ENCODE measurements at places on chromosomes 11 and 22. TPM values are rescaled to one million over a fixed set of nuclear protein-coding genes. Genes with fewer than 3 reads are reported as not detected.
A peak's percentile ranks its signal among the peaks of the same experiment; 100 is the strongest.

OR10D3 gene
- total RNA-seq = not detected

VSIG10L2 gene
- 0.14 TPM for total RNA-seq

HBG2 gene
- total RNA-seq = not detected

CDC45 gene
- total RNA-seq = 11.5 TPM

HBG1 gene
- not detected for total RNA-seq

GRM5 gene
- not detected for total RNA-seq

NXPE1 gene
- total RNA-seq = 0.09 TPM

DEPDC7 gene
- 2.6 TPM for total RNA-seq

OR8G1 gene
- not detected for total RNA-seq

RASL10A gene
- total RNA-seq = 15.1 TPM

DNA sequence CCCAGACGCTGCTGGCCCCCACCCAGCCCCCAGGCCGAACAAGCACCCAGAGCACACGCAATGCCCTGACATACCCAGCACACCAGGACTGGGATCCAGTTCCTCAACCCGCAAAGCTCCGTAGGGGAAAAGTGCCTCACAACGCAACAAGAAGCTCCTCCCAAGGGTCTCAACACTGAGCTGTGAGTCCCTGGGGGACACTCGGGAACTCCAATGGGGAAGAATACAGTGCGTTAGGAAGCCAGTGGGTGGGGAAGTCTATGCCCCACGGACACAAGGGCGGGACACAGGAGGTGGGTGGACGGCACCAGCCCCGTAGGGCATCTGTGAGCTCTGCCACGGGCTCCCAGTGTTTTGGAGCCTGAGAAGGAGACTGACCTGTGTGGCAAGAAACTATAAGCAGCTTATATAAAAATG lies 1.6 kb downstream of the DEAF1 start:
- no peak for DNase-seq

DNA sequence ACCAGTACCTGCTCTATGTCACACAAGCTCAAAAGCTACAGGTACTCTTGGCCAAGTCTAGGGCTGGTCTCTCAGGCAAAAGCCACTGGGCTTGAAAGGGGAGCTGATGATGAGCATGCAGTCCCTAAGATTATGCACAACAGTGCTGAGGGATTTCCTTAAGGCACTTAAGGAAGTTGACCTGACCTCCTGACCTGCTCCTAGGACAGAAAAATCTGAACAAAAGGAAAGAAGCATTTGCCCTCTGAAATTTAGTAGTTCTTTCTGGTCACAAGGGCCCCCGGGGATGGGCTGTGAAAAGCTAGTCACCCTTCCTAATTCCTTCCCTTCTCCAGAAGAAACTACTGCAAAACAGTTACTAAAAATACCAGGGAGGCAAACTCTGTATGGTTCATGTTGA lies 83.6 kb upstream of the PHOX2A start:
- DNase-seq = no peak

- DNase-seq = no peak
Measured at GRCh38 chr11:68946416-68947090, 34.2 kb downstream of the MRGPRD start.

DNA sequence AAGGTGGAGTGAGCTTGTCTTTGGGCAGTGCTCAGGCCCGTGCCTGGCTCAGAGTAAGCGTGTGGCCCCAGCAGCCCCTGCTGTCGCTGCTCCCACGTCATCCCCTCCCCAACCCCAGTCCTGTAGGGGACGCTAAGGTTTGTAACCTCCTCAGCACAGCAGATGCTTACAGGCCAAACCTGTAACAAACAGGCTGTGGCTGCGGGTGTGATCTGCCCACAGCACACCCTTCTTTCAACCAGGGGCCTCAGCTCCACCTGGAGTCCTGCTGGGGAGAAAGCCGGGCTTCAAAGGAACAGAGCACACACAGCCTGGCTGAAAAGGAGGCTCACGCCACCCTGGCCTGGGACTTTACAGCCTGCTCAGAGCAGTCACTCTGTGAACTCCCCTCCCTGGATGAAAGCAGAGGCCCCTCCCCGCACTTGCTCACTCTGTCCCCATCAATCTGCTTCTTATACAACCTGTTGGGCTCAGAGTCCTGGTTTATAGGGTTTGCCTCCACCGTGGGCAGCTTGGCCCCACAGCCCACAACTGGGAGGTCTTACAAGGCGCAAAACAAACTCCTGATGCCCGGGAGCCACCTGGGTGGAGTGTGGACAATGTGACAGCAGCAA lies 54.3 kb downstream of the SCUBE1 start:
- no peak for DNase-seq

- no peak for DNase-seq
Measured at GRCh38 chr22:19710020-19710768, 4.1 kb upstream of the SEPTIN5 start.

DNA sequence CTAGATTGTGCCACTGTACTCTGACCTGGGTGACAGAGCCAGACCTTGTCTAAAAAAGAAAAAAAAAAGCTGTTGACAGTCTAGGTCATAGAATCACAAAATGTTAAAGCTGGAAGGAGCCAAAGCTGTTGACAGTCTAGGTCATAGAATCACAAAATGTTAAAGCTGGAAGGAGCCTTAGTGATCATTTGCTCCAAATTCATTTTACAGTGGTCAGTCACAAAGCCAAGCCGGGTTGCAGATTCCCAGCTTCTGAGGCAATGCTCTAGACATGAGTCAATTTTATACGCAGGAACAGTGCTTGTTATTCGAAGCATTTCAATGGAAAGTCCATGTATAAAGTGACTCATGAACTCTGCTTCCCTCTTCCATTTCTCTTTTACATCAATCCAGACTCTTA lies 47.4 kb downstream of the SYT13 start:
- DNase-seq = no peak

GRCh38 chr11:18280438-18281045 lies 14.5 kb downstream of the SAA1 start:
- no peak for DNase-seq

DNA sequence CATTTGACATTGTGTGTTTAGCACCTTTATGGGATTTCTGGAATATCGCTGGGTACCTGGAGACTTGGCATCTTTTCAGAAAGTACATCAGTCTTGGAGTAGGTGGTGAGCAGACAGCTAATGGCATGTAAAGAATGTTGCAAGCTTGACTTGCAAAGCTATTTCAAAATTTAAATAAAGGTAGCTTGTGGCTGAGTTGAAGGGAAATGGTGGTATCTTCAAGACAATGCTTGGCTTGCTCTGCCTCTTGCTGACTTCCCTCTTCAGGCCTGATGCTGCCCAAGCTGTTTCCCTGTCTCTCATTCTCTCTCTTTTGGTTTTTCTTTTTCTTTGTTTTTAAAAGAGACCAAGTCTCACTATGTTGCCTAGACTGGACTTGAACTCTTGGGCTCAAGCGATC lies 13.2 kb downstream of the ZNRF3 start:
- no peak for DNase-seq

GRCh38 chr11:122340607-122341290 lies 224.7 kb upstream of the BLID start:
- no peak for DNase-seq

DNA sequence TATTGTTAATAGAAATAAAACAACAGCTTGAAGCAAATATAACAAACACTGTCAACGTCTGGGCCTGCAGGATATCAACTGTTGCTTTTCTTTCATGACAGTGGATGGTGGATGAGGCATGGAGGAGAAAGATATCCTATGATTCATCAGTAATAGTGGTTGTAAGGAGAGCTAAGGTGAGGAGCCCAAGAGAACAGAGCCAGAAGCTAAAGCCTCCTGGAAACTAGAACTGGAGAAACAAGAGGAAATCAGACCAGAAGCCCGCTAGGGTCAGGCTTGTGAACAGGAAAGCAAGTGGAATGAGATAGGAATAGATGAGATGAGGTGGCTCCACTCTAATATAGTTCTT lies 37.7 kb upstream of the MMP12 start:
- DNase-seq = no peak

DNA sequence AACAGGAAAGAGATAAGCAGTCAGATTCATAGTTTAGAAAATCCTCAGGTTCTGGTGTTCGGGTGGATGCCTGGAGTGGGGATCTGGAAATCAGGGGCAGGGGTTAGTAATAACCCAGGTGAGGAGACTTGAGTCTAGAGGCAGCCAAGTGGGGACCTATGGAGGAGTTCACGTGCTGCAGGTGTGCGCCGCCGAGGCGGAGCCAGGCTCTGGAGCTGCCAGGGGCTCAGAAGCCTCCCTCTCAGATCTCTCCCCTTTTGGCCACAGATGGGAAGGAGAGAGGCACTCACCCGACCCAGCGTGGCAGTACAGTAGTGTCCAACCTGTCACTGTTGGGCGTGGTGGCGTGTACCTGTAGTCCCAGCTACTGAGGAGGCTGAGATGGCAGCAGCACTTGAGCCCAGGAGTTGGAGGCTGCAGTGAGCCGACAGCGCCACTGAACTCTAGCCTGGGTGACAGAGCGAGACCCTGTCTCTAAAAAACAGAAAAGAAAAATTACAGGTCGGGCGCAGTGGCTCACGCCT lies 27.5 kb downstream of the TXN2 start:
- DNase-seq = no peak

- DNase-seq = no peak
Measured at GRCh38 chr11:22444076-22444475, 105.9 kb downstream of the SLC17A6 start.

DNA sequence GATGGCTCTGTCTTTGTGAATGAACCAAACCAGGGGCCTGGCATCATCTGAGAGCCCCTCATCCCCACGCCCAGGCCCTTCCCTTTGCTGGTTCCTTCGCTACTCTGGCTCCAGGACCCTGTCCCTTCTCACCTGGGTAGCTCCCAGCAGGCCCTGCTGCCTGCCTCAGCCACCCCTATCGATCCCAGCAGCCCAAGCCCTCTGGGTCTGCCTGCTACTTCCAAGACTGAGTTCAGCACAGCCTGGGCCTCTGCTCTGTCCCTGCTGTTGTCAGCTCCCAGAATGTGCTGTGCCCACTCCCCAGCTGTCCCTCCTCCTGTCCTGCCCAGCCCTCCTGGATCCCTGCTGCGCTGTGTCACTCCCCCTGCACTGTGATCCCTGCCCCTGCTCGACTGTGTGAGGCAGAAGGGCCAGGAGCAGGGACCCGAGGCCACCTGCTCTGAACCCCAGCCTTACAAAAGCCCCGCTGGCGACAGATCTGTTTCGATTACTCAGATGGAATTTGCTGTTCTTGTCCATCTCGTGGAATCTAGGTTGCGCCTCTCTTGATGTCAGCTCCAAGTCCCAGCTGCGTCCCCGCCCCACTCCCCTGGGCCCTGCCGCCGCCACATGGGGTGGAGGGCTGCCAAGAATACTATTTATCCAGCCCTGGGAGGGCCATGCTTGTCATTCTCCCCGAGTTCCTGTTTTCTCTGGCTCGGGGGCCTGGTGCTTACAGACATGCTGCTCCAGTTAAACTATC lies 13.0 kb downstream of the MRPL21 start:
- peak; percentile 94 for DNase-seq

DNA sequence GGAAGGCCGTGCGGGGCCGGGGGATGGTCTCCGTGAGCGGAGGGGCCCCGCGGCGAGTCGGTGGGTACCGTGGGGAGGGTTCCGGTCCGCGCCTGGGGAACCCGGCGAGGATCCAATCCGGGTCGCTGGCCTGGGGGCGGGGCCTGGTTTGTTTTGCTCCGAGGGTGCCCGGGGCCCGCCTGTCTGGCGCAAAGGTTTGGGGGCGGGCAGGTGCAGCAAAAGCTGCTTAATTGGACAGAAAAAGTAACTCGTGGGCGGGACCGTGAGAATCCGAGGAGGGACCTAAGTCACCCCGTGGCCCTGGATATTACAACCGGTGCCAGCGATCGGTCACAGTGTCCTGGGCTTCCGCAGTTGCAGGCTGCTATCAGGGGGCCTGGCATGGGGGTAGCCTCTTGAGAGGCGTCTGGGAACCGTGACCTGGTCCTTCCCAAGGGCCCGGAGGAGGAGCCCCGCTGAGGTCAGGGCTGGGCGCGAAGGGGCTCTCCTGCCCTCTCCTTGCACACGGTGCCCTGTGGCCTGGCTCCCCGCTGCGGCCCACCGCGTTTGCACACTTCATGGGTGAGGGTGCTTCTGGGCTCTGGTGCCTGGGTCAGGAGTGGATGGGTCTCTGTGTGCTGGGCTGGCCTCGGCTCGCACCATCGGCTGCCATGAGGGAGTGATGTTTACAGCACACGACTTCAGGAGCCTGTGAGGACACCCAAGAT lies 1.4 kb downstream of the PNPLA2 start:
- DNase-seq = peak; percentile 87

DNA sequence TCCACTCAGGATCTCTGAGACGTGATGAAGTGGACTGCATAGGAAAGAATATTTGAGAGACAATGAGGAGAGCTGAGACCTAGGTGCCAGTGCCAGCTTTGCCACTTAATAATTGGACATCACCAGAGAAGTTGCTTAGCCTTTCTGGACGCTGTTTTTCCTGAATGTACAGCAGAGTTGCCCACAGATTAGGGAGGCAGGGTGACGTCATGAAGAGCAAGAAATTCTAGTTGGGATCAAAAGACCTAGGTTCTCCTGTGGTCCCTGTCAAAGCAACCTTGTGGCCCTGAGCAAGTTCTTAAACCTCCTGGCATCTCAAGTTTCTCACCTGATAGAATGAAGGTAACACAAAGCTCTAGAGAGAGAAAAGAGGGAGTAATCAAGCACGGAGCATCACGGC lies 174.6 kb upstream of the TENM4 start:
- DNase-seq = no peak

DNA sequence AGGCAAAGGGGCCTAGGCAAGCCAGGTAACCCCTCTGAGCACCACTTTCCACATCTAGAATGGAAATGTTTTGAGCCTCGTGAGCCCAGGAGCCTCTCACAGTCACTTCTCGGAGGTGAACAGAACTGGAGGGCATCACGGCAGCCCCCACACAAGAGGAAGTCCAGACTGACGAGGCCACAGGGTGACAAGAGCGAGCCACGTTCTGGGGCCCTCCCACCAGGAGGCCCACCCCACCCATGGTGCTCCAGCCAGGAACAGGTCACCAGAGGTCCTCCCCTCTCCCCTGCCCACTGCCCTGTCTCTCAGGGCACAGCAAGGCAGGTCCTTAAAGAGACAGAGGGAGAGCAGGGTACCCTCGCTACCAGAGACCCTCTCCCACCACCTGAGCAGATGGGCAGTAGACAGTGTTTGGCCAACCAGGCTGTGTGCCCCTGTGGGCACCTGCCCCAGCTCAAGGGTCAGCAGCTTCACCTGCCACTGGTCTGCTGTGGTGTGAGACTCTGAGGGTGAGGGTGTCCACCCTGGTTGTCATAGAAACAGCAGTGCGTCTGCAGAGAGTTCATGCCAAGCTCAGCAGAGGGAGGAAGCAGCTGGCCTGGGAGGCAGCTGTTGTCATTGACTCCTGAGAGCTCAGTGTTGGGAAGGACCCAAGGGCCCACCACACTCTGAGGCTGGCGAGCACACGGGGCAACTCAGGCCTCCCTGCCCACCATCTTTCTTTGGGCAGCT lies 31.4 kb downstream of the RSPH14 start:
- DNase-seq = no peak

- DNase-seq = no peak
Measured at GRCh38 chr22:46959369-46959768, 196.9 kb downstream of the TBC1D22A start.

DNA sequence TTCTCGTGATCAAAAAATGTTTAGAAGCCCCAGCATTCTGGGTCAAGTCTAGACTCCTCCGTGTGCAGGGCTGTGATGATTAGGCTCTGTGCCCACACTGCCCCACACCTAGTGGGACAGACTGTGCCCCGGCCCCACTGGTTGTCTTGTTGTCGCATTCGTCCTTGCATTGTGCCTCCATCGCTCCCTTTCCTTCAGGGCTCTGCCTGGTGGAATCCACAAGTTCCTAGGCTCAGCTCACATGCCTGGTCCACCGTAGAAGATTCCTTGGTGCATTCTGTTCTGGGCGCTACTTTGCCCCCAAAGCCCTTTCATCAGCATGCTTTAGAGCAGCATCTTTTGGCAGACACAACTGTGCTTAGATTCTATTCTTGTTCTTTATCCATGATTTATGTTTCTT lies 23.5 kb upstream of the THY1 start:
- no peak for DNase-seq
